ENCODE measurements at places on chromosomes 1 and 21.

- no peak for DNase-seq
Observed at GRCh38 chr1:233738396-233738795, 124.5 kb downstream of the KCNK1 start.

DNA sequence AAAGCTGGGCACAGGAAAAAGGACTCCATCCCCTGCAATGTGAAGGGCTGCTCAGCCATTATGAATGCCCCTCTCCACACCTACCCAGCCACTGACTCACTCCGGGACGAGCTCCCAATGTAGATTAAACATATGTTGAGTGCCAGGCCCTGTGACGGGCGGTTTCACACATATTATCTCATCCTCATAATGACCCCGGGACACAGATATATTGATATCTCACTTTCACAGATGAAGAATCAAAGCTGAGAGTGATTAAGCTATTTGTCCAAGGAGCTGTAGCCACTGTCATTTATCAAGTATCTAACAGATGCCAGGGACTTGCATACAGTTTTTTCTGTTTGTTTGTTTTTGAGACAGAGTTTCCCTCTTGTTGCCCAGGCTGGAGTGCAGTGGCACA lies 35.0 kb upstream of the SLC30A1 start:
- DNase-seq: no peak

DNA sequence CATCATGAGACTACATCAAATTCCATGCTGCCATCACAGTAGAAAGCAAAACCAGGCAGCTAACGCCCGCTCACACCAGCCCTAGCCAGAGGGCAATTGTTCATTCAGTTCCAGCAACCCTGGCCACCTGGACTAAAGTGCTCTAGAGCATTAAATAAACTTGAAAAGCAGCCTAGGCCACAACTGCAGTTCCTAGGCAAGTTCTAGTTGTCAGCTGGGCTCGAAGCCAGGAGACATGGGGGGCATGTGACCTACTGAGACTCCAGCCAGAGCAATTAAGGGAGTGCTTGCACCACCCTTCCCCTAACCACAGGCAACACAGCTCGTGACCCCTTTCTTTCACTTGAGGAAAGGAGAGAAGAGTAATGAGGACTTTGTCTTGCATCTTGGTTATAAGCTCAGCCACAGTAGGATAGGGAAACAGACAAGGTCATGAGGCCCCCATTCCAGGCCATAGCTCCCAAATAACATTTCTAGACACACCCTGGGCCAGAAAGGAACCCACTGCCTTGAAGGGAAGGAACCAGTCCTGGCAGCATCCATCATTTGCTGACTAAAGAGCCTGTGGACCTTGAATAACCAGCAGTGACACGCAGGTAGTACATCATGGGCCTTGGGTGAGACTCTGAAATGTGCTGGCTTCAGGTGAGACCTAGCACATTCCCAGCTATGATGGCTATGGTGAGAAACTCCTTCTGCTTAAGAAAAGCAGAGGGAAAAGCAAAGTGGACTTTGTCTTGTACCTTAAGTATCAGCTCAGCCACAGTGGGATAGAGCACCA lies 77.0 kb downstream of the ZZZ3 start:
- DNase-seq: no peak

DNA sequence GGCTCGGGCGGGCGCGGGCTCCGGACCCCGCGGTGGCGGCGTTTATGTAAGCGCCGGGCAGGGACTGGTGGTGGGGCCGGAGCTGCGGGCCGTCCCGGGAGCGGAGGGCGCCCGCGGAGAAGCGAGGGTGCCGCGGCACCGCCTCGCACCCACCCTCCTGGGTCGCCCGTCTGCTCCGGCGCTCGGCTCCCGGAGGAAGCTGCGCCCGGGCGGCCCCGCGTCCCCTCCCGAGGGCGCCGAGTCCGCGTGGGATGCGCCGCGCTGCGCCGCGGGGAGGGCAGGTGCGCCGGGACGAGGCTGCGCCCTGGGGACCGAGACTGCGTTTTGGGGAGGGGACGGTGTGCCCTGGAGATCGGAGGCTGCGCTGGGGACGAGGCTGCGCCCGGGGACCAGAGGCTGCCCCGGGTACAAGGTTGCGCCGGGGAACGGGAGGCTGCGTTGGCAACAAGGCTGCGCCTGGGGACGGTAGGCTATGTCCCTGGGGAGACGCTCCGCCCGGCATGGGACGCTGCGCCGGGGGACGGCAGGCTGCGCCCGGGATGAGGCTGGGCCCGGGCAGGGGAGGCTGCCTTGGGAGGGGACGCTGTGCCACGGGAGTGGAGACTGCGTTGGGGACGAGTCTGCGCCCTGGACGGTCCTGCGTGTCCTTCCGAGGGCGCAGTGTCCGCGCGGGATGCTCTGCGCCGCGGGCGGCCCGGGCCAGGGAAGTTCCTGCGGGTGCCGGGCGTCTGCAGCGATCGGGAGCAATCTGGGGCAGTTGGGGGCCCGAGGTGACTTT lies 627 bp downstream of the ADARB1 start:
- DNase-seq: peak; percentile 11

DNA sequence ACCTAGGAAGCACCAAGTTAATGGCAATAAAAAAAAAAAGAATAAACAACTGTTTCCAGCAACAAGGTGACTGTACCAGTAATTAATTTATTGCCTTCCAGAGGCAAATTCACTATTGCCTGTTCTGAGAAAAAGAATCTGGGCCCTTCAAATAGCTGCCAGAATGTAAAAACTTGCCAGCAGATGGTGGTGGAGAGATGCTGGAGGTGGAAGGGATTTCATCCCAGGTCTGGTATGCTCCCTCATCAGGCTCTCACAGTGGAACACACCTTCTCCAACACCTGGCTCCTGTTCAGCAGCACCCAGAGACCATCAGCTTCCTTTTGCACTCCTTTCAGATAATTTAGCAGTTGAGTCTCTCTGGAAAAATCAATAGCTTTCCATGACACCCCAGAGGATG lies 792.9 kb upstream of the ADAMTS5 start:
- DNase-seq: no peak

- DNase-seq: no peak
Observed at GRCh38 chr1:234434706-234435105, 44.3 kb downstream of the TARBP1 start.

DNA sequence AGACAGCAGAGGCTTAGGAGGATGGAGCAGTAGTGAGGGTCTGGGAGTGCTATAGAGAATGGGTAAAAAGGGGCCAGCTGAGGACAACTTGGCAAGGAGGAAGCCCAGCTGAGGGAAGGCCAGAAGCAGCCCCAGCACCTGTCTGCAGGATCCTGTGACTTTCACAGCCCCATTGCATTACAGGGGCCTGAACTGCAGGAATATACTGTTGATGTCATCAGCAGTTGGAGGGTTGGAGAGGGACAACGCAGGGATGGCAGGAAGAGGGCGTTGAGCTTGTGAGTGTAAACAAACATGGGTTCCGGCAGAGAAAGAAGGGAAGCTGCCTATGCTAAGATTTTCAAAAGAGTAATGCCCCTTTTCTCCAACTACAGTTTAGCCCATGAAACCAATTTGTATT lies 628.5 kb downstream of the SMYD3 start:
- no peak for DNase-seq

- no peak for DNase-seq
Observed at GRCh38 chr1:243562473-243562872, 287.6 kb downstream of the AKT3 start.

- no peak for DNase-seq
Observed at GRCh38 chr1:6743189-6744101, 41.8 kb upstream of the CAMTA1 start.

- no peak for DNase-seq
Observed at GRCh38 chr1:246417813-246418564, 89.1 kb downstream of the SMYD3 start.

- no peak for DNase-seq
Observed at GRCh38 chr21:42646076-42646825, 7.2 kb upstream of the PDE9A start.

DNA sequence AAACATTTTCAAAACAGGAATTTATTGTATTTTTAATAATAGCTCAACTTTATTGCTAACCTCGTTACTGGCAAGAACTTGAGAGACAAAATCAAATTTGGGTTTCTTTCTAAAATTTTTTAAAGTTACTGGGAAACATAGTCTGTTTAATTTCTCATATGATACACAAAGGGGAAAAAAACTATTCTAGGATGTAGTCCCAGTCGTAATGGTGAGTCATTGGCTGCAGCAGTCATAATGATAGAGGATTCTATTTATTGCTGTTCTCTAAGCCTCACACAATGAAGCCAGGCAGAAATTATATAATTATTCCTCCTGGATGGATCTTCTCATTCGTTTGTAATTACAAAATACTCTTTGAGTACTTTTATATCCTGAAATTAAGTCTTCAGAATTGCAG lies 326.5 kb upstream of the SGIP1 start:
- DNase-seq: no peak

GRCh38 chr1:62726011-62726442 lies 37.8 kb upstream of the DOCK7 start:
- DNase-seq: no peak

- no peak for DNase-seq
Observed at GRCh38 chr1:59291561-59291960, 5.3 kb upstream of the FGGY start.

DNA sequence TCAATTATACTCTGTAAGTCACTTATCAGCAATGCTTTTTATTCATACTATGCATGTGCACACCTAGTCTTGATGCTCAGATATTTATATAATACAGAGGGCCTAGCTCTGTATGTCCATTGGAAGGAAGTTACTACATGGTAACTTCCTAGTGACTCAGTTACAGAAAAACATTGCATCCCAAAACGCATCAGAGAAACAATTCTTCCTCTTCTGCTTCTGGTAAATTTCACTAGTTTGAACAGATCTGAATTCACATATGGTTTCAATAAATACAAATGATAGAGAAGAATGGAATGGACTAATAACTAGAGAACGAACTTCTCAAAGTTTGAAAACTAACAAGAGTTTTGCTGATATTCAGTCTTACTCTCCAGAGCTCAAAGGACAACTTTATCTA lies 811.3 kb upstream of the ADGRL2 start:
- no peak for DNase-seq

DNA sequence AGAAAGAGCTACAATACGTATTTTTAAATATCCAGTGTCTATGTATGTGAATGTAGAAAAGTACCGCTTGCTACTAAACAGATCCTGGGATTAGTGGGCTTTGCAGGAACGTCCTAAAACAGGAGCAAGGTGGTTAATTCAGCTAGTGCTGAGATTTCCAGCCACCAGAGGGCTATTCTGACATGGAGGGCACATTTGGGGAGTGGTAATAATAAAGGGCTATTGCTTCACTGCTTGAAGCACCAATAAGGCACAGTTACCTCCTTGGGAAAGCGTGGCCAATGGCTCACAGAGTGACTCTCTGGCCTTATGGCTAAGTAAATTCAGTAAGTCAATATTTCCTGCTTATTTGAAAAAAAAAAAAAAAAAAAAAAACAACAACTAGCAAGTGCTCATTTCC lies 152.4 kb downstream of the GABPA start:
- no peak for DNase-seq

- DNase-seq: no peak
Observed at GRCh38 chr1:180791806-180792205, 120.9 kb upstream of the KIAA1614 start.

DNA sequence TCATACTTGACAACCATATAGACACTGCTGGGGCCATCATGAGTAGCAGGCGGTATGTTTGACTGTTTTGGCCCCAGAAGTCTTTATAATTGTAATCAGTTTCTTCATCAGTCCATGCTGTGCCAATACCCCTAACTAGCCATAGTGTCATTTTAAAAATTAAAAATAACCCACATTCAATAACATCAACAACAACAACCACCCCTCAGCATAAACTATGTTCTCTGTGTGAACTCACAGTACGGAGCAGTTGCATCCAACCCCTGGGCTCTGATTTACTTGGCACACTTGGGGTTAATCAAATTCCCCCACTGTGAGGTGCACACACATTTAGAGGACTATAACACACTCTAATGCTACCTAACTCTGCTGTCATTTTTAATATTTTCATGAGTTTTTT lies 553.7 kb downstream of the USP25 start:
- DNase-seq: no peak

GRCh38 chr1:154557939-154558719 lies at the start of gene UBE2Q1:
UBE2Q1 (minus strand) TSS chr1:154558662; CDS start chr1:154558553, 109 bp downstream.
- peak; percentile 40 for DNase-seq

GRCh38 chr1:52862666-52863458 lies 20.3 kb downstream of the ZYG11A start:
- DNase-seq: no peak

GRCh38 chr1:7007902-7008301 lies 222.6 kb downstream of the CAMTA1 start:
- no peak for DNase-seq

DNA sequence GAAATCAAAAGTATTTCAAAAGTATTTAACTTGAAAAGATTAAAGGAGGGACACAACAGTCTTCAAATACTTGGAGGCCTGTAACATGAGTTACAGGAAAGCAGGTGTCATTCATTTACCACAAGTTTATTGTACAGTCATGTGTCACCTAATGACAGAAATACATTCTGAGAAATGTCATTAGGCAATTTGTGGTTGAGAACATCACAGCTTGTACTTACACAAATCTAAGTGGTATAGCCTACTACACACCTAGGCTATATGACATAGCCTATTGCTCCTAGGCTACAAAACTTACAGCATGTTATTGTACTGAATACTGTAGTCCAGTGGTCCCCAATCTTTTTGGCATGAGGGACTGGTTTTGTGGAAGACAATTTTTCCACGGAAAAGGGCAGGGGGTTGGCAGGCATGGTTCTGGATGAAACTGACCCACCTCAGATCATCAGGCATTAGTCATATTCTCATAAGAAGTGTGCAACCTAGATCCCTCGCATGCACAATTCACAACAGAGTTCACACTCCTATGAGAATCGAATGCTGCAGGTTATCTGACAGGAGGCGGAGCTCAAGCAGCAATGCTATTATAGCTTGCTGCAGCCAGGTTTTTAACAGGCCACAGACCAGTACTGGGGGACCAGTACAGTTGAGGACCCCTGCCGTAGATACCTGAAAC lies 25.0 kb upstream of the PHTF1 start:
- no peak for DNase-seq

DNA sequence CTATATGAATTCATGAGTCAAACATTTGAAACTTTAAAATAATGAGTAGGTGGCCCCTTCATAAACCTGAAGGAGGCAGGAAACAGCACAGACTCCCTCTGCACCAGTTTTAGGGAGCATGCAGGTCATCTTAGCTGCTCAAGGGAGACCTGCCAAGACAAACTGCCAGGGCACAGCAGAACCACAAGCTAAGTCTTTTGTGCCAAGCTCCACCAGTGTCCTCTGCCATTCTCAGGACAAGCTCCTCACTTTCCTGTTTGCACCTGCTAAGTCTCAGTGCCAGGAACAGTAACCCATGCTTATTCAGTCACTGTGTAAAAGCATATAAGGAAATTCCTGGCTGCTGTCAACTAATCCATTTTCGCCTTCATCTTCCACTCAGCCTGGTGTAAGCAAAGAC lies 368.9 kb downstream of the SEC16B start:
- no peak for DNase-seq

GRCh38 chr21:44423312-44423821 lies 31.9 kb upstream of the LRRC3 start:
- no peak for DNase-seq
